ENCODE measurements at places on chromosomes 6 and 20.

- DNase-seq = no peak
Measured at GRCh38 chr20:32518593-32519380, 66.3 kb downstream of the NOL4L start.

- no peak for DNase-seq
Measured at GRCh38 chr20:10832141-10832540, 158.3 kb upstream of the JAG1 start.

DNA sequence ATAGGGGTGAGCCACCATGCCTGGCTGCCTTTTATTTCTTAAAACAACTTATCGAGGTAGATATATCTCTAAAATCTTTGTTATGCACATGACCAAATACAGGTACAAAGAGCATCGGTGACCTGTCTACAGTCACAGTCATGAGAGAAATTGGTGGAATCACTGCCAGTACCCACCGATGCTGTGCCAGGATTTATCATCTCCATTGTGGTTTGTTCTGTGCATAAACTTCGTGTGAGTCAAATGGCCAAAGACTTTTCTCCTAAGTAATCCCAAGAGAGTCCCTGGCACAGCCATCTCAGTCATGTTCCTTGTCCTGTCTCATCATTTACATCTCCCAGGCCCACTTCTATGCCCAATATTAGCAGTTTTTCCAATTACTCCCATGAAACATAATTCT lies 9.0 kb downstream of the GSTA3 start:
- DNase-seq = no peak

GRCh38 chr6:117933471-117933870 lies 26.4 kb downstream of the SLC35F1 start:
- DNase-seq = no peak

- DNase-seq = no peak
Measured at GRCh38 chr20:63253438-63254231, 628 bp downstream of the NKAIN4 start.

DNA sequence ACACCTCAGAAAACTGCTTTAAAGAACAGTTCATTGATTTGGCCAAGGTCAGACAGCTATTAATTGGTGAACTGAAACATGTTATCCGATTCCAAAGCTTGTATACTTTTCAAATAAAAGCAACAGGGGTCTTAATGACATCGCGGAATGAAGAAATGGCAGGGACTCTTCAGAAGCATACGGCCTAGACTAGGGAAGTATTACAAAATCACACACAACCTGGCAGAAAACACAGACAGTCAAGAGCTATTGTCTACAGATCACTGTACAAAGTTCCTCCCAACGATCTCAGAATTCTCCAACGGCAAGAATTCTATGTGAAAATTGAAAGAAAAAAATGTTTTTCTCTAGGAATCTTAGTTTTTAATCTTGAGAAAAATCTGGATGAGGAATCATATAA lies 105.5 kb downstream of the PTPRK start:
- DNase-seq = no peak

- no peak for DNase-seq
Measured at GRCh38 chr6:67717281-67717680, 917.8 kb upstream of the ADGRB3 start.

DNA sequence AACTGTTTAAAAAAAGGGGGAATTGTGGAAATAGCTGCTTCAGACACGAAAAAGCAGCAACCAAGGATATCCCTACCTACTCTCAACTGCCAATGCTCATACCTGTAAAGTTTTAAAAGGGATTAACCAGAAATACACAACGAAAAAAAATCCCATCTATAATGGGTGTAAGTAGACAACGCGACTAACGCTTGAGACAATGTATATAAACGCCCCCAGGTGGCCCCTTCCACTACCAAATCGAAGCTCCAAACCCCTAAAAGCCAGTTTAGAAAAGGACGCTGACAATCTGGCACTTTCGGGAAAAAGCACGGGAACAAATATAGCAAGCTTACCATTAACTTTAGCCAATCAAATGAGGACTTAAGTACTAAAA lies 94.5 kb upstream of the BTN3A2 start:
- no peak for DNase-seq

DNA sequence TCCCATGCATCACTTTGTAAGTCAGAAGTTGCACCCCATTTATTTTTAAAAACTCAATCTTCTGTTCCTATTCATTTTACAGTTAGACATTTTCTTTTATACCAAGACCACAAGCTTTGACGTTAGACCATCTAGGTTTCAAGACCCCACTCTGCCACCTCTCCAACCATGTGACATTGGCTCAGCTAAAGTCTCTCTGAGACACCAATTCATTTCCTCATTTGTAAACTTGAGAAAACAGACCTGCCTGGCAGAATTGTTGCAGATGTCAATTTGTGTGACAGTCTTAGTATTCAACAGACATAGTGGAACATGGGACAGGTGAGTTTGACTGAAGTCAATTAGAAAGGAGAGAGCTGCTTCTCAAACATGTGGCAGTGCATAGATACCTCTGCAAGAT lies 55.6 kb upstream of the CSE1L start:
- DNase-seq = no peak

DNA sequence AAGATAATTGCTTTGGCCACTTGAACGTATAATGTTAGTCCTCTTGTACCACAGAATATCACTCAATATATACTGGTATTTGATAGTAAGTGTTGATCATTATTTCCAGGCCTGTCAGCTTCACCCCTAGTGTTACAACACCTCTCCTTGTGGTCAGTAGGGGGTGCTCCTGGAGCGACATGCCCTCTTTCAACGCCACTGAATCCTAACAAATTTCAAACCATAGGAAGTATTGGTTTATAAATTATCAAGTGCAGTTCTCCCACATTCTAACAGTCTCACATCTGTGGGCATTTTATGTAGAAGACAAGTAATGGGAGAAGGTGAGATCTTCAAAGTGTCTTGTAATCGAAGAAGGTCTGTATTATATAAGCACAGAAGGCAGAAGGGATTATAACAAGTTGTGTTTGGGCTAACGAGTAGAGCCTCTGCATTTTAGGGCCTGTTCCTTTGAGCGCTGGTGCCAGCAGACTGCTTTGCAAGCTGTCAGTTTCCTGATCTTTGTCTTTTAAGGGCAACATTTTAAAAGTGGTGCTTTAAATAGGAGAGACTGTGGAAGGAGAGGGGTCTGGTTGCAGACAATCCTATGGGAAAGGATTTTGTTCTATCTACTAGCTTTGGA lies 57.1 kb upstream of the CEP162 start:
- DNase-seq = no peak

DNA sequence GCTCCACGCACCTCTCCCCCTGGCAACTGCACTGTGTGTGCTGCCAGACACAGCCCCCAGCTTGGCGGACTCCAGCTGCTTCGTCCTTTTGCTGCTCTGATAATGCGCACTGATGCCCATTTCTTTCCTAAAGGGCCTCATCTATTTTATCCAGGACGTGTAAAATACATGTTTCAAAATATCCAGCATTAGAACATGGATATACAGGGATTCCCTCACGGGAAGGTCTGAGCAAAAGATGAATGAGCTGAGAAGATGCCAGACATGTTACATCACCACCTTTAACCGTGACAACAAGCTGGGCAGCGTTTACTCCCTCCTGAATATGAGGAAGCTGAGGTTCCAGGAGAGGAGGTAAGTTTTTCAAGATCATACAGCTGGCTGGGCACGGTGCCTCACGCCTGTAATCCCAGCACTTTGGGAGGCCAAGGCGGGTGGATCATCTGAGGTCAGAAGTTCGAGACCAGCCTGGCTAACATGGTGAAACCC lies 32.8 kb downstream of the TNXB start:
- no peak for DNase-seq

DNA sequence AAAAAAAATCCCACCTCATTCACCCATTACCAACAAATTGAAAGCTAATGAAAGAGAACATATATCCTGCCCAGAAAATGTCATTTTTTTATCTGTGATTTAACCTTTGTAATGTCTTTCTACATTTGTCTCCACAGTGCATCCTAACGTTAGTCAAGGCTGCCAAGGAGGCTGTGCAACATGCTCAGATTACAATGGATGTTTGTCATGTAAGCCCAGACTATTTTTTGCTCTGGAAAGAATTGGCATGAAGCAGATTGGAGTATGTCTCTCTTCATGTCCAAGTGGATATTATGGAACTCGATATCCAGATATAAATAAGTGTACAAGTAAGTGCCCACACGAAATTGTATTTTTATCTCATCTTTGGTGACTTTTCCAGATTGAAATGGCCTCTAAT lies 30.0 kb downstream of the RSPO3 start:
- no peak for DNase-seq

GRCh38 chr6:5567352-5567751 lies 306.0 kb downstream of the FARS2 start:
- DNase-seq = no peak

DNA sequence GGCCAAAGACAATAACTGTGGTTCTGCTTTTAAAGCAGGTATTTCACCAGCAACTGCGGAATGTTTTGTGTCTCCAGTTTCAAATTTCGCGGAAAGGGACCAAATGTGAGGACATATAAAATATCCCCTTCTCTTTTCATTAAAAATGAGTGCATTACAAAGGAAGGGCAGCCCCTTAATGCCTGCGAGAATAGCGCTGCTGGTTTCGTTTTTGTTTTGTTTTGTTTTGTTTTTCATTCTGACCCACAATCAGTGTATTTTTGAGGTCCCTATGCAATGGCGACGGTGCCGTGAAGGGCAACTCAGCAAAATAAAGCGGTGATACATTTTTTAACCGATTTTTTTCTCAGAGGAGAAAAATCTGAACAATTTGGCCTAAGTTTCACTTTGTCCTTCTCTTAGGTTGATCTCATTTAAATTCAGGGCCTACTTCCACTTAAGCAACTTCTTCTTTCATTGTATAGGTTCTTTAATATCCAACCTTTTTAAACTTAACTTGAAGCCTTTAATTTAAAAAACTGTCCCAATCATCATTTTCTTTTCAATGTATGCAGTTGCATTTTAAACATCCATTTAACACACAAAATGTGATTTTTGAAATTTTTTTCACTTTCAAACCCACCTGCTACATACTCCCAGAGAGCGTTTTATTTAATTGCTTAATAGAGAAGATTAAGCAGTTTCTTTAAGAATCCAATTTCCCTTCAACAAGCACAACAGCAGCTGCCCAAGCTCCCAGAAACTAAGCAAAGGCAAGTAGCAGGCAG lies 2.9 kb upstream of the HIVEP2 start:
- DNase-seq = no peak

GRCh38 chr20:47951521-47951971 lies 166.3 kb upstream of the SULF2 start:
- no peak for DNase-seq

- DNase-seq = no peak
Measured at GRCh38 chr20:33730946-33731692, 677 bp upstream of the ZNF341 start.

GRCh38 chr6:111576291-111576690 lies 29.4 kb downstream of the TRAF3IP2 start:
- DNase-seq = no peak

DNA sequence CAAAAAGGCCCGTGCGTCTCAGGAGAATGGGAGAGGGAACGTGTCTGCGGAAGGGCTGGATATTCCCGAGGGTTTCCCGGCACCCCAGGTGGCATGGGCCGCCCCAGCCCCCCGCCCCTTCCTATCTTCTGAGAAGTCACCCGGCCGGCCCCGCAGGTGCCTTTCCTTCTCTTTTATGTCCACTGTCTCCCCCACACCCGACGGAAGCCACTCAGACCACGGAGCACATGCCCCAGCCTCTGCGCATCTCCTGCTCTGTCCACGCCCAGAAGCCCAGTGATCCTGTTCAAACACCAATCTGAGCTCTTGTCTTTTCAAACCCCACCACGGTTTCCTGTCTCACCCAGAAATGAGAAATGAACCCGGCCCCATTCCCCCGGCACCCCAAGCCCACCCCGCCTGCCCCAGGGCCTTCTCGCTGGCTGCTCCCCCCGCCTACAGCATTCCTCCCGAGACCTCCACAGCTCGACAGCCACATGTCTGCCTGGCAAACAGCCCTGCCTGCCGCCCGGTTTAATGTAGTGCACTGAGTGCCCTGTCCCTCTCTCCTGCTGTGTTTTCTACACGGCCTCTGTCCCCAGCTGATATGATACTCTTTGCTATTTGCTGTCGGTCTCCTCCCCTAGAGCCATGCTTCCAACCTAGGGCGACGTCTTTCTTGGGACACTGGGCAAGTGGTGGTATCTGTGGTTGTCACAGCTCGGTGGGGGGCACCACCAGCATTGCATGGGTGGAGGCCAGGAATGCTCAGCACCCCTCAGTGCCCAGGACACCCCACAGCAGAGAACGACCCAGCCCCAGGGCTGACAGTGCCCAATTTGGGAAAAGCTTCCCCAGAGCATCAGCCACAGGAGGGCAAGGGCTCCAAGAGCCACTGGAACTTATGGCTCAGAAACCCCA lies 182.7 kb downstream of the TAF4 start:
- DNase-seq = no peak

GRCh38 chr6:128024969-128025368 lies 124.1 kb upstream of the THEMIS start:
- DNase-seq = no peak

DNA sequence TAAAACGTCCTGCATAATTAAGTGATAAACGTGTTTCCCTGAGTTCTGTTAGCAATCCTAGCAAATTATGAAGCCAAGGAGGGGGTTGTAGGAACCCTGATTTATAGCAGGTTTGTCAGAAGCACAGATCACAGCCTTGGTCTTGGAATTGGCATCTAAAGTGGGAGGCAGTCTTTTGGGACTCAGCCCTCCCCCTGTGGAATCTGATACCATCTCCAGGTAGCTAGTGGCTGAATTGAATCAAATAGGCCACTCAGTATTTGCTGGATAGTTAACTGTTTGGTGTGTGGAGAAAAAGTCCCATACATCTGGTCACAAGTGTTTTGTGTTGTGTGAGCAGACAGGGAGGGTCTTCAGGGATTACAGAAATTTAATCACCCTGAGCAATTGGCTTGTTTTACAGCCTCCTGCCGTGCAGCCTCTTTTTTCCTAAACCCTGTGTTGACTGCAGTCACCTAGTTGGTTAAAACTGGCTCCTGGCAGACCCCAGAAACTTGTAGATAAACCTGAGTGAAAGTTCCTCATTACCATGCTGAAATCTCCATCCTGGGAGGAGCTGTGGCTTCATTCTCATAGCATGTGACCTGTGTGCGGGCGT lies 19.0 kb upstream of the KIFC1 start:
- no peak for DNase-seq

- no peak for DNase-seq
Measured at GRCh38 chr6:49805246-49805645, 18.2 kb upstream of the PGK2 start.

DNA sequence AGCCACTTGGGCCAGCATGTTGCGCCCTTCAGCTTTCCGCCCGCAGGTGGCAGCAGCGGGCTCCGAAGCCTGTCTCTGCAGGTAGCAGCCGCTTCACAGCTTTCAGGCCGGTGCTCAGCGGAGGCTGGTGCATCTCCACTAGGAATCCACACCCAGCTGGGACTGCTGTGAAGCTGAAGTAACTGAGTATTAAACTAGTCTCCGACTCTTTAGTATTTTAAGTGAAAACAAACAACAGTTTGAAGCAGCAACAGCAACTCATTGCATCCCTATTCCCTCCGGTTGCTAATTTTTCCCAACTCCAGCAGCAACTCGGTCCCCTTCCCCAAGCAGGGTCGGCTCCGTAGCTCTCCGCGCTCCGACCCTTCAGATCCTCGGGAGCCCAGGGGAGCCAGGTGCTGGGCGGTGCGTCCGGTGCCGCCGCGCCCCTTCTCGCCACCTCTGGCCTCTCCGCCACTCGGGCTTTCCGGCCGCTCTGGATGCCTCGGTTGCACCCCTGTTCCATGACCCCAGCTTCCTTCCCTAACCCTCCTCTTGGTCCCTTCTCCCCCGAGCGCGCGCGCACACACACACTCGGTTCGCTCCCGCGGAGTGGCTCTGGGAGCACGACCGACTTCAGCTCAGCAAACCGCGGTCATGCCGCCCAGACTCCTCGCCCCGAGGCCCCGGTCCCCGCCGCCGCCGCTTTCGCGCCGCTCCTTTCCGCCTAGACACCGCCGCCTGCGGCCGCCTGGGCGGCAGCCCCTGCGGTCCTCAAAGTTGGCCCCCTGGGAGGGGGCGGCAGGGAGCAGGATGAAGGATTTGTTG lies 765 bp upstream of the NKAIN2 start:
- DNase-seq = no peak

Measured in effector memory CD4-positive, alpha-beta T cell (primary cell).